Activated T-cell treated with anti-CD3 and anti-CD28 coated beads, Interleukin-2, amount 50 U/mL, for 24 hours (primary cell): ENCODE measurements at places on chromosomes 3 and 15.

DNA sequence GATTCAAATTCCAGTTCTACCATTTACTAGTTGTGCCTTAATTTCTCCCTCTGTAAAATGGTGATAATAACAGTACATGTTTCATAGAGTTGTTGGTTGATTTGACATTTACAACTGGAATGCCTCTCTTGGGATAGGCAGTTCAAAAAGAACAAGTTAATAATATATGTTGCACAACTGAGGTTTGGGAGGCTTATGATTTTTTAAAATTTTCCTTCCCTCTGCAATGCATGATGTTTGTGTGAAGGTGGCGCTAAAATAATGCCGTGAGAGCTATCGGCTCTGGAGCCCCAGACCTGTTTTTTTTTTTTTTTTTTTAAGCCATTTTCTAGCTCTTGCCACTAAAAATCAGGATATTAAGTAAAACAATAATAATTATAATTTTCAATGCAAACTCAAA, 18.6 kb downstream of the DNAJB11 start:
- no peak for DNase-seq

DNA sequence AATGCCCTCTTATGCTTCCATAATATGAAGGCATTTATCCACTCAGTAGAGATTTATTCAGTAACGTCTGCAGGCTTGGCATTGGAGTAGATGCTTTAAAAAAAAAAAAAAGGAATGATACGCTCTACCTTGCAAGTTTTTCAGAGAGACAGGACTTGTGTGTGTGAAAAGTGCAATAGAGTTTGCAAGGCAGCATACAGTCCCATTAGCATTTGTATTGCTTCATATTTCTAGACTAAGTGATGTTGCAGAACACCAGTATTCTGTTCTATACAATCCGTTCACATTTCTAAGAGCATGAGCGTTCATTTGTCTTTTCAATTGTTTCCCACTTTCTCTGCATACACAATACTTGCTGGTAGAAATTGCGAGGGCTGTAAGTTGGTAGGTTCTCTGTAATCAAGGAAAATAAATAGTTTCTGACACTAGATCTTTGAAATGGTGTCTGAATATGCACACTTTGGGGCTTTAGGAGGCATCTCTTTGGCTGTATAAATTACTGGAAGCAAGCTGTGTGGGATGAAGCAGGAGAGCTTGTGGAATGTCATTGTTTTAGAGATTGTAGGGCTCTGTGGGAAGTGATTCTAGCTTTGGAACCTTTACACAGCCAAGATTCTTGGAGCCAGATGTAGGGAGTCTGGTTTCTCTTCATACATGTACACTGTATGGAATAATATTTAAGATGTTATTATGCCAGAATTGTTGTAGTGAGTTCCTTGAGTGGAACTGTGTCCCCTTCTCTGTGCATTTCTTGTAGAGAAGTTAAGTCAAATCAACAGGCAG, 262.7 kb downstream of the FEZF2 start:
- DNase-seq: no peak

GRCh38 chr3:9653565-9654248, 4.4 kb downstream of the MTMR14 start:
- DNase-seq: no peak

DNA sequence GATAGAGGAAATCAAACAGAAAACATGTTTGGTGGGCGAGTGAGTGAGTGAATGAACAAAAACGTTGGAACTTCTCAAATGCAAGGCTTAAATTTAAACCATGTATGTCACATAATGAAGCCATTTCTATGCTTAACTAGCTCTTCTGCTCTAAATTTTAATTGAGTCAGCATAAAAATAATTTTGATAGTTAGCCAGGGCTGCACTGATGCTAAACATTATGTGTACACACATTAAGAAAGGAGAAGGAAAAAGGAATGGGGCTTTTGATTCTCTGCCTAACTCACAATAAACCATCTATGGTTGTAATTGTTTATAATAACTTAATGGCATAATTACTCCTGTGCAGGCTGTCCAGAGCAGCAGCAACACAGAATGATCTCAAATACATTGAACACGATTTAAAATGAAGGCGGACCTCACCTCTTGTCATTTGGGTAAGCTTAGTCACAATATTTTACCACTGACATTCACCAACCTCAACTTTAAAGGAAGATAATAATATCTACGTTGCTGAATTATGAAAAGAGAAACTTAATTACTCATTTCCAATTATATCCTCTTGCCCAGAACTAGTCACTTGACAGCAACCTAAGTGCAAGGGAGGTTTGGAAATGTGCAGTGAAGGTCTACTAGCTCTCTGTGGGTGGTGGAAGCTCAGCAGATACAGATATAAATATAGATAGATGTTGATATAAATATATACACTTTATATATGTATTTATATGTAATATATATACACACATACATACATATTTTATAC, 318.4 kb upstream of the TRIM42 start:
- no peak for DNase-seq

DNA sequence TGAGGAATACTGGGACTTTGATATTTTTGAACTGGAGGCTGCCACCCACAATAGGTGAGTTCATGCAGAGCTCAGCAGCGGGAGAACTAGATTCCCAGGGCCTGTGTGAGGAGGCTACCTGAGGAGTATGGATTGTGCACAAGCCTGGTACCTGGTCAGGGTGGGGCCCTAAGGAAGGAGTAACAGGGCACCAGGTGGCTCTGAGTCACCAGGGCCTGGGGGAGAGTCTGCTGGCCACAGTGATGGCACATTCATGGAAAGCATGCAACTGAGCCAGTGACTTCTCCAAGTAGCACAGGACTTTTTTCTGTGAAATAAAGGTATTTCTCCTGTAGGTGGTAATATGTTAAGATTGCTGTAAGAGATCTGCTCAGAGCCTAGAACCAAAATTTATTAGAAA, 134.4 kb downstream of the PDE8A start:
- no peak for DNase-seq

DNA sequence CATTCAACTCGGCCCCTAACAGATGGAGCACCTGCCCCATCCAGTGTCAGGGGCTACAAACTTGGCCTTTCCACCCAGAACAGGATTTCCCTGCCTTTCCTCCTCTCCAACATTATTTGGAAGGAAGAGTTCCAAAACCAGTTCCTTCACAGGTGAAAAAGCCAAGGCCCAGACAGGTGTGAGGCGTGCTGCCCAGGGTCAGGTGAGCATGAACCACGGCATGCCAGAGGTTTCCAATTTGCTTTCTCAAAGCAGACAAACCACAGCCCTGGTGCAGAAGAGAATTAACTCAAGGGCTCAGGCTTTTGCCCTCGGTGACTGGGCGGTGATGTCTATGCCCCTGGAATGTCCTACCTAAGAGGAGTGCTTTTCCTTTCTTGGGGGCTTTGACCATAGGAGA, 43.2 kb downstream of the LDHAL6B start:
- no peak for DNase-seq

- no peak for DNase-seq
Measured at GRCh38 chr3:38645076-38645475, 4.4 kb downstream of the SCN5A start.

DNA sequence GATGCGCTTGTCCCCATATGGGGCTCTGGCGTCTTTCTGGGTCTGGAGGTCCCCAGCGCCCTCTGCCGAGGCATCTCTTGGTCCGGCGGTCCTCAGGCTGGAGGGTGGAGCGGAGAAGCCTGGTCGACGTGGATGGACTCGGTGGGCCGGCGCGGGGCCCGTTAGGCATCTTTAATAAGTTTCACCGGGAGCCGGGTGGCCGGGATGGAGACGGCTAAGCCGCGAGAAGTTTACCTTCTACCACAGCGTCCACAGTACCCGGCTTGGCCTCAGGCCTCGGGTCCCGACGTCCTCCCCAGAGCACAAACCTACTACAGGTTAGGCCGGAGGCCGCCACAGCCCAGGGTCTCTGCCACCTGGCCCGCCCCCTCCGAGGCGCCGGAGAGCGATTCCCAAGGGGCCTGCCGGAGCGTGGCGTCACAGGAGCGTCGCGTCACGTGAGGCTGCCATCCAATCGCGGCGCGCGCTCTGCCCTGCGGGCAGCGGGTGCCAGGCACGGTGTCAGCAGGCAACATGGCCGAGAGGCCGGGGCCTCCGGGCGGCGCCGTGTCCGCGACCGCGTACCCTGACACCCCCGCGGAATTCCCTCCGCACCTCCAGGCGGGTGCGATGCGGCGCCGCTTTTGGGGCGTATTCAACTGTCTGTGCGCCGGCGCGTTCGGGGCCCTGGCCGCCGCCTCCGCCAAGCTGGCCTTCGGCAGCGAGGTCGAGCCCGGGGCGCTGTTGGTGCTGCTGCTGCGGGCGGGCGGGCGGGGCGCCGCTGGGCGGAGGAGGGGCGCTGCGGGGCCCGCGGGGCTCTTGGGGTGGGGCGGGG, at the start of gene TMEM42:
Gene TMEM42, plus strand, starts transcription at position 501 of the 814 bp plus-strand sequence. Its CDS starts 13 bp downstream, at position 514.
- peak; percentile 93 for DNase-seq

- DNase-seq: no peak
Measured at GRCh38 chr3:64642327-64643151, 45.3 kb downstream of the ADAMTS9 start.

DNA sequence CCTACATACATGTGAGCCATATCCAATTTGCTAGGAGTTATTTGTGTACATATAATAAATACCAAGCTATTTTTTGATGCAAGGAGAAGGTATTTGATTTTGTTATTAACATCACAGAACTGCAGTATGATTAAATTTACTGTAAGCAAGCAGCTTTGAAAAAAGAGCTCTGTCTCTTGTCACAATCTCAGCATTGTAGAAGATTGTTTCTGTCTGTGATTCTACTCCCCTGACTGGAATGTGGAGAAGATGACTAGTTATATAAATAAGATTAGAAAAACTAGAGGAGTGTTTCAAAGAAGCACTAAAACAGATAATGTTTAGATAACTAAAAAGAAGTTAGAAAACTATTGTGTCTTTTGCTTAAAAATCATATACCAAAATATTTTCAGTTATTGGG, 17.1 kb upstream of the DCBLD2 start:
- DNase-seq: no peak
